ENCODE measurements at places on chromosomes 7 and 10. TPM values are rescaled to one million over a fixed set of nuclear protein-coding genes. Genes with fewer than 3 reads are reported as not detected.
A peak's percentile ranks its signal among the peaks of the same experiment; 100 is the strongest.

DNA sequence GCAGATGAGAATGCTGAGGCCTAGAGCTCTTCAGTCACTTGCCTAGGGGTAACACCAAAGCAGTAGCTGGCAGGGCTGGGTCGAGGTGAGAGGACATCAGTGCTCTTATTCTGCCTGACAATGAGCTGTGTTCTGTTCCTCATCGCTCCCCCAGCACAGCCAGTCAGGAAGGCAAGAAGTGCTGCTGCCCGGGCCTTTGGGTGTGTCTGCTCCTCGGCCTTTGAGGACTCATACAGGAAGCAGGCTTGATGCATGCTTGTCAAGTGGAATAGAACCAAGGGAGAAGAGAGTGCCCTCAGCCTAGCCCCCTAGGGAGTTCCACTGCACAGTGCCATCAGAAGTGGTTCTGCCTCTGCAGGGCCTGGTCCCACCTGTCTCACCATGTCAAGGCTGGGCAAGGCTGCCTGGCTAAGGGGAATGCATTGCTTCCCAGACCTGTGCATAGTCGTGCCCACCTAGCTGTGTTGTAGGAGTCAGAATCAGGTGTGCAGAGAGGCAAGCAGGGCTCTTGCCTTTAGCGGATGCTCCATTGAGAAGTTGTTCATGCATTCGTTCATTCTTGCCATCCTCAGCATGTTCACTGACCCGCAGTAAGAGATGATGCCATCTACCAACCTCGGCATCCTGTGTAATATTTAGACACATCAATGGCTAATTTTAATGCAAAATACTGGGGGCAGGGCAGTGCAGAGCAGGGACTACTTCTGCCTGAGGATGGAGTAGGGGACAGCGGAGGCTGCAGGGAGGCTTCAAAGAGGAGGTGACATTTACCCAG is 156.6 kb downstream of the RPS24 start:
- DNase-seq = peak; percentile 36

- no peak for DNase-seq
Observed at GRCh38 chr10:23869548-23869947, 339.4 kb upstream of the KIAA1217 start.

GRCh38 chr10:35921866-35922350 is 279.8 kb upstream of the FZD8 start:
- no peak for DNase-seq

DNA sequence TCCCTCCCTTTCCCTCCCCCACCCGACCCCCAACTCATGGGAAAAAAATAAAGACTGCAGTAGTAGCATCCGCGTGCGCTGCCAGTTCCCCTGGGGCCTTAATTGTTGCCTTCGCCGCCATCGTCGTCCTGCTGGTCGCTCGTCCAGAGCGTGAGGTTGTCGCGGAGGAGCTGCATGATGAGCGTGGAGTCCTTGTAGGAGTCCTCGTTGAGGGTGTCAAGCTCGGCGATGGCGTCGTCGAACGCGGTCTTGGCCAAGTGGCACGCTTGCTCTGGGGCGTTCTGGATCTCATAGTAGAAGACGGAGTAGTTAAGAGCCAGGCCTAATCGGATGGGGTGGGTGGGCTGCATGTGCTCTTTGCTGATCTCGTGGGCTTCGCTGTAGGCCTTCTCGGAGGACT is 27.0 kb downstream of the HSPB1 start:
- DNase-seq = no peak

DNA sequence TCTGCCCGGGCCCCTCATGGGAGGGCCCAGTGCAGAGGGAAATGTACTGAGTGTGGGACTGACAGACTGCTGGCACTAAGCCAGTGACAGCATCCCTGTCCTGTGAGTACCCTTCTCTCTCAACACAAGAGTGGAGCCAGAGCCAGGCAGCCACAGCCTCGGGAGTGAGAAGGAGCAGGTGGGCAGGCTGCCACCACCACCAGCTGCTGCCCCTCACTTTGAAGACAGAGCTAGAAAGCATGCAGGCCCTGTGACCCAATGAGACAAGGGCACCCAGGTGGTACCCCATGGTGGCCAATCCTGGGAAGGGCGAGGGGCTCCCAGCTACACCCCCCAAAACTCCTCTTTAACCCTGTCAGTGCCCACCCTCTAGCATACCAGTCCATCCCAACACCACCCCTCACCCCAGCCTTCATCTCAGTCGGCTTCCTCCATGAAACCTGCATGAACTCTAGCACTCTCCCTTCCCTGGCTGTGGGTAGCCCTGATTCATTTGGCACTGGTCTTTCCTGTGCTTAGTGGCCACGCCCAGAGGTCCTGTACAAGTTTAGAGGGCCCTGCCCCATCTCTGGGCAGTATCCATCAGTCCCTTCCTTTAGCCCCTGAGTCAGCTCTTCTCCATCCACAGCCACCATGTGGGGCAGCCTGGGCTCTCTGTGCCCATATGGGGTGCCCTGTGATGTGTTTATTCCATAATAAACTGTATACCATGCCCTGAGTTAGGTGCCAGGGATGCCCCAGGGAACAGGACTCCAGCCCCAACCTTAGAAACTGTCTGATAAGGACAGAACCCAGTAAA is 207.0 kb upstream of the ZMIZ1 start:
- no peak for DNase-seq

DNA sequence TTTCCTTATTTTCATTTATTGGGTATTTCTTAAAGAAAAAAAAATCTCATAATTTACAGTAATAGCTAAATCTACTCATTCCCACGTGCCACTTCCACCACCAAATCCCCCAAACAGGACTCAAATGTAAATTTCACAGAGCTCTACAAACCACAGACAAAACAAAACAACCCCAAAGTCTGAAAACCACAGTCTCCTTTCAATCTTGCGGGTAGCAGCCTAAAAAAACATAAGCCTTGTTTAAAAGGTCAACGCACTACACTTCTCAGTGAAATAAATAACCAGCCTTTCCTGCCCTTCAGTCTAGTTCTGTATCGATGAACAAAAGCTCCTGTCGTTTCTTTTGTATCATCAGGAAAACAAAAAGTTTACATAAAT is 121.8 kb upstream of the AFAP1L2 start:
- no peak for DNase-seq

DNA sequence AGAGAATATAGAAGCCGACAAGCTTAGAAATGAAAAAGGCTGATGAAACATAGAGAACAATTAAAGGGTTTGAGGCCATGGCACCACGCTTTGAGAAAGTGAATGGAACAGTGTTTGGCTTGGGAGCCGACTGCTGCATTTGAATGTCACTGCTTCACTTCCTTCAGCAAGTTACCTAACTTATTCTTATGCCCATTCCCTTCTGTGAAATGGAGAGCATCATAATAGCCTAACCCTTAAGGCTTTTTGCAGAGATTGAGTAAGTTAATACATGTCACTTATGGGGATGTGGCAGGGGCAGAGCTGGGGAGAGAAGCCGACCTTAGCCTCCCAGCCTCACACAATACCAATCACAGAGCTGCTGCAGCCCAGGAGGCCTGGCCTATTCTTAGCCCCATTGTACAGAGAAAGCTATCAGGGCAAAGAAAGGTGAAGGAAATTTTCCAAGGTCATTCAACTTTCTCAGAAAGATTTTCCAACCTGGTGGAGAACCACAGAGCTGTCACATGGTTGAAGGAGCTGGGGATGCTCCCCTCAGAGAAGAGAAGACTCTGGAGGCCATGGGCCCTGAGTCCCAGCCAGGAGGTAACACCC is 186.0 kb upstream of the GDF10 start:
- DNase-seq = no peak

- DNase-seq = no peak
Observed at GRCh38 chr10:29795850-29796249, 161.1 kb upstream of the SVIL start.

DNA sequence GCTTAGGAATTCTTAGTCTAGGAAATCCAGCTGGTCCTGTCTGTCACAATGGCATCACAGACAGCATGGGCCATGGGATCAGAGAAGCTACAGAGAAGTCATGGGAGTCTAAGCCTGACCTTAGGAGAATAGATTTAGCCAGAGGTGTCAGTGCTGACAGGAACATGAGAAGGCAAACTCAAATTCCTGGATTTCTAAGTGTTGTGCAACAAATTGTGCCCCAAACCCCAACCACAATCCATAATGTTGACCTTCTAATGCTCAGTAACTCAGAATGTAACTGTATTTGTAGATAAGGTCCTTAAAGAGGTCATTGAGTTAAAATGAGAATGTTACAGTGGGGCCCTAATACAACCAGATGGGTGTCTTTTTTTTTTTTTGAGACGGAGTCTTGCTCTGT is 95.9 kb upstream of the RHOBTB1 start:
- no peak for DNase-seq

GRCh38 chr10:45444976-45445898 is 71.2 kb downstream of the ALOX5 start:
- no peak for DNase-seq

The CFAP69 gene
- total RNA-seq = 0.44 TPM

The FKBP6 gene
- not detected for total RNA-seq

The CDCA7L gene
- total RNA-seq = 44.4 TPM

The ZNF680 gene
- total RNA-seq = 5.9 TPM

The SEC61G gene
- 191 TPM for total RNA-seq

The ATP6V0A4 gene
- total RNA-seq = under 0.01 TPM

The MXI1 gene
- total RNA-seq = 12.1 TPM

Measured in lung microvascular endothelial cell (primary cell).